ENCODE measurements at places on chromosomes 16 and 17. TPM values are rescaled to one million over a fixed set of nuclear protein-coding genes. Genes with fewer than 3 reads are reported as not detected.

ZNF750 gene
- 1.6 TPM for total RNA-seq

RNF43 gene
- total RNA-seq: 4.8 TPM

CA10 gene
- 50.0 TPM for total RNA-seq

CDYL2 gene
- 8.1 TPM for total RNA-seq

CACNA1G gene
- 23.5 TPM for total RNA-seq

SLC12A3 gene
- not detected for total RNA-seq

CD300A gene
- 1.8 TPM for total RNA-seq

ERN1 gene
- 20.7 TPM for total RNA-seq

PRSS27 gene
- 2.0 TPM for total RNA-seq

SLC4A1 gene
- 23.6 TPM for total RNA-seq

NFAT5 gene
- 79.0 TPM for total RNA-seq

COTL1 gene
- 65.5 TPM for total RNA-seq

TBC1D28 gene
- total RNA-seq: not detected

PLA2G10 gene
- not detected for total RNA-seq

GNG13 gene
- total RNA-seq: 3.8 TPM

PCTP gene
- total RNA-seq: 9.3 TPM

RHBDF1 gene
- 36.1 TPM for total RNA-seq

UMOD gene
- not detected for total RNA-seq

NGFR gene
- total RNA-seq: 47.4 TPM

KRTAP3-2 gene
- not detected for total RNA-seq

PPM1E gene
- 32.9 TPM for total RNA-seq

DPEP3 gene
- total RNA-seq: not detected

SPN gene
- total RNA-seq: 1.3 TPM

PLXDC1 gene
- total RNA-seq: 49.3 TPM

DRC3 gene
- 13.9 TPM for total RNA-seq

CFAP97D1 gene
- total RNA-seq: not detected

CDK5R1 gene
- 39.2 TPM for total RNA-seq

PTGES3L gene
- total RNA-seq: 4.0 TPM

DNAAF8 gene
- 0.71 TPM for total RNA-seq

RETREG3 gene
- total RNA-seq: 92.3 TPM

KRTAP9-2 gene
- total RNA-seq: not detected

KREMEN2 gene
- total RNA-seq: 1.6 TPM

KIF18B gene
- 3.0 TPM for total RNA-seq

SERPINF2 gene
- 1.6 TPM for total RNA-seq

NECAB2 gene
- 7.3 TPM for total RNA-seq

NLK gene
- 116 TPM for total RNA-seq

WIPF2 gene
- 13.6 TPM for total RNA-seq

KRTAP1-5 gene
- not detected for total RNA-seq

C16orf96 gene
- 0.38 TPM for total RNA-seq

LGALS9C gene
- not detected for total RNA-seq

MYH1 gene
- total RNA-seq: 3.8 TPM

KRT27 gene
- total RNA-seq: 0.22 TPM

TAC4 gene
- total RNA-seq: not detected

ADAD2 gene
- 4.3 TPM for total RNA-seq

RNF112 gene
- total RNA-seq: 5.4 TPM

GNAO1 gene
- 19.7 TPM for total RNA-seq

CMTM2 gene
- total RNA-seq: not detected
